ENCODE measurements at places on chromosomes 12 and 14. TPM values are rescaled to one million over a fixed set of nuclear protein-coding genes. Genes with fewer than 3 reads are reported as not detected.

TAS2R46 gene
- 0.41 TPM for total RNA-seq

KCNH3 gene
- 1.3 TPM for total RNA-seq

DNA sequence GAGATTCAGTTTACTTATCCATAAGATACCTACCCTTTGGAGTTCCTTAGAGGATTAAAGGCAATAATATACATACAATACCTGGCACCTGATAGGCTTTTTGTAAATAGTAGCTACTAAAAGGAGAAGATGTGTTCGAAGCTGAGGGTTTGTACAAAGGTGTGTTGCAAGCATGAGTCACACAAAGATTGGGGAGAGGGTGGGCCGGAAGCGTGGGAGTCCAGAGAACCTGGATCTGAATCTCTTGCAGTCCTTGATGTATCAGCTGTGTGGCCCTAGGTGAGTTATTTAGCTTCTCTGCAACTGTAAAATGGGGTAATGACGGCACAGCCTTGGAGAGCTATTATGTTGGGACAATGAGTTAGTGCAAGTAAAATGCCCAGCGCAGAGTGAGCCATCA, 61.6 kb upstream of the PSMC1 start:
- peaks cover 9% of the 10 kb centered on the region for H3K27me3 ChIP-seq
- no peak overlapping the region for H3K4me3 ChIP-seq
- no peak for DNase-seq
- H3K27ac ChIP-seq = no peak overlapping the region

DNA sequence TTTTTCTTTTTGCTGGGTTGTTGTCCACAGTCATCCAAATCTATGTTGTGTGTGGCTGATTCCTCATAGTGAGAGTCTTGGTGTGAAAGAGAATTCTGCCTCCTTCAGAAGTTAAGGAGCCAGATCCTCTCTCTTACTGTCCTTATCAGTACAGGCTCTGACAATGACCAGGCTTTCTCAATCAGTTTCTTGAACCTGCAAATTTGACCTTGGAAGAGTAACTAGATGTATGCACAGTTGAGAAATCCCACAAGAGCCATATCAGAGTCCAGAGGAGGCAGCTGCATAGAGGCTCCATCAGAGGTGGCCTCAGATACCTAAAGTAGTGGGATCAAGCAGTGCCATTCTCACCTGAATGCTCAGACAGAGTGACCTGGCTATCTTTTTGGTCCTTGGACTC, 5.5 kb upstream of the GALC start:
- H3K4me1 ChIP-seq = peaks cover 45% of the 10 kb centered on the region
- H3K36me3 ChIP-seq = no peaks in the 10 kb centered on the region
- H3K27me3 ChIP-seq = no peaks in the 10 kb centered on the region
- no peak for DNase-seq

GRCh38 chr12:107654873-107655272, 30.7 kb upstream of the PWP1 start:
- H3K4me3 ChIP-seq = no peak overlapping the region
- no peaks in the 10 kb centered on the region for H3K27me3 ChIP-seq
- DNase-seq = no peak
- no peaks in the 10 kb centered on the region for H3K4me1 ChIP-seq
- no peaks in the 10 kb centered on the region for H3K36me3 ChIP-seq

DNA sequence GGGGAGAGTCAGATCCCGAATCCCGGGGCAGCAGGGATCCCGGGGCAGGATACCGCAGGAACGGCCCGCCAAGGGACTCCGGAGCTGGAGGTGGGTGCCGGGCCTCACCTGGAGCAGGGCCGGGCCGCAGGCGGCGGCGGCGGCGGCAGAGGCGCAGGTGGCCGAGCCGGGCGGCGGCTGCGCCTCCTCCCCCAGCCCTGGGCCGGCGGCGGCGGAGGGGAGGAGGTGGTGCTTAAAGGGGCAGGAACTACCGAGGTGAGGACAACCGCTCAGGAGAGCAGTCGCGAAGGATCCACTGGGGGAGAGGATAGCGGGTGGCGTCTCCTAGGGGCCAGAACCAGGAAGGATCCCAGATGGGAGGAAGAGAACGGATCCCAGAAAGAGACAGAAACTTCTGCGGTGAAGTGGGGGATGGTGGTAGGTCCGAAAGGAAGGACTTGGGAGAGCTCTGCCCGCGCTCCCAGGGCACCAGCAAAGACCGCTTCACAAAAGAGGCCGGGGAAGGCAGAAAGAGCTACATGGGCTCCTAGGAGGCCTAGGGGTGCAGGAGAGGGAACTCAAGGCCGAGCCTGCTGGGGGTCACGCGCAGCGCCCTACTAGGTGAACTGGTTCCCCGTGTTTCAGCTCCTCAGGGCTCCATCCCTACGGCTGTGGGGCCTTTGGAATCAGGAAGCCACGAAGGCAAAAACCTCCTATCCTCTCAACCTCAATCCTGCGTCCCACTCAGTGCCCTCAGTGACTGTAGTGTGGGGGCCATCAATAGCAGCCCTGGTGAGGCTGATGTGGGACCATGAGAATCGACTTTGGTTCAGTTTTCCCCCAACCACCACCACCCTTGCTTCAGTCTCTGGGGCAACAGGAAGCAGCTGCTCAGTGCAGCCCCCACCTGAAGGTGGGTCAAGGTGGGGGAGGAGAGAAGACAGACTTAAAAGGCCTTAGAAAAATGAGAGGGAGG, 5.0 kb upstream of the BAZ2A start:
- peak; percentile 81 for DNase-seq
- H3K27ac ChIP-seq = peak overlapping the region; percentile 86
- peaks cover 28% of the 10 kb centered on the region for H3K36me3 ChIP-seq
- H3K4me3 ChIP-seq = peak overlapping the region; percentile 82
- peaks cover 60% of the 10 kb centered on the region for H3K4me1 ChIP-seq
